ENCODE measurements at places on chromosomes 7 and 10.

GRCh38 chr7:113040849-113041248 is 45.8 kb downstream of the GPR85 start:
- no peak for DNase-seq

DNA sequence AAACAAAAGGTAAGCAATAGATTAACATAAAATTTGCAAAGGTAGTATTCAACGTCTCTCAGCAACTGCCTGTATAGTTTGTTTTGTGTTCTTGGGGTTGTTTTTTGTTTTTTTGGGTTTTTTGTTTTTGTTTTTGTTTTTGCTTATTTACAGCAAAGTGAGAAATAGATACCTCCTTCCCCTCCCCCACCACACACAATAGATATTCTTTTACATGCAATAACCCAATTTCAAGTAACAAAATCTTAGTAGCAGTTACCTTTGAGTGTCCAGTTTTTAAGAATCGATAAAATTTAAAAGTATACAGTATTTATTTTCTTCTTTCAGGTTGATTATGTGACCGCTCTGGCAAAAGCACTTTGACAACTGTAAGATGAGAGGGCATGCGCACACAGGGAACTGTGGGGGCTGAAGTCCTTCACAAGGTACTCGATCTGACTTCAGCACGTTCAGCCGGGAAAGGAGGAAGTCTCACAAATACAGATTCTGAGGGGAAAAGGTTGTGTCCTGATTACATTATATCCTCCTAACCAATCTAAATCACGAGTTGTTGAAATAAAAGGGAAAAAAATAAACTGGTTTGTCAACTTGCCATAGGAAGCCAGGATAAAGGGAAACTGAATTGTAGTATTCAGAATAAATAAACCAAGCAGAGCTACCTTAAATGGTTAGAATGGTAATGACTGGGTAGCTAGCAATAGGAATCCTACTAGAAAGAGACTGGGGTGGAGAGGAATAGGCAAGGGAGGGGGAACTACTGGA is 47.8 kb downstream of the CPEB3 start:
- no peak for DNase-seq

DNA sequence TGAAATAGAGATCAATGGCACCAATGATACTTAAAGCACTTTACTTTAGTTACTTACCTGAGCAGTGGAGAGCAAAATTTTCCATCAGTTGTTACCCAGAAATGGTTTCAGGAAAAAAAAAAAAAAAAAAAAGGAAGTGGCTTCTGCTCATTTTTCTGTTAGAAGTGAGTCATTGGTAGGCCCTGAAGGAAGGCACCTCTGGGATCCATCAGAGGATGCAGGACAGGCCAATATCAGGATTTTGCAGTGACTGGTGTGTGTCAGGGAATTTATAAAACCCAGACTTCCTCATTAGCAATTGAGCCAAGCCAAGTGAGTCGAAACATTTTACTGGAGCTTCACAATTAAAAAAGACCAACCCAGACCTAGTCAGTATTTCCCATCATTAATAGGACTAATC is 2.3 kb upstream of the SMIM30 start:
- peak; percentile 46 for DNase-seq

GRCh38 chr7:156989766-156990535 is 20.5 kb downstream of the MNX1 start:
- no peak for DNase-seq

DNA sequence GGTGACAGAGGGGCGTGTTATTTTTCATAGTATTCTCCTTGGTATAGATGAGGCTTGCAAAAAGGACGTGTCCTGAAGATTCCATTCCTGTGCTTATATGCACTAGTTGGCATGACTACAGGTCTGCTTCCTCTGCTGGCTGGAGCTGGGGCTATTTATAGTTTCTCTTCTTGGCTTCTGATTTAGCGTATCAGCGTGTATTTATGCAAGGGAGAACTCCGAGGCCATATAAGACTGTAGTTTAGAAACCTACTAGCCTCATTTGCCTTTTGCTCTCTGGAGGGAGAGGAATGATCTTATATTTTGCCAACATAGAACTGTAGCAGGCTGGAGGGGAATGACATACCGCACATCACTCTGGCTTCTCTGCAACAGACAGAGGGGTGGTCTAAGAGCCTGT is 39.7 kb downstream of the CACNB2 start:
- DNase-seq = no peak

GRCh38 chr7:83824214-83824613 is 175.3 kb upstream of the SEMA3E start:
- peak; percentile 68 for DNase-seq

GRCh38 chr10:93907059-93907458 is 13.3 kb downstream of the SLC35G1 start:
- no peak for DNase-seq

DNA sequence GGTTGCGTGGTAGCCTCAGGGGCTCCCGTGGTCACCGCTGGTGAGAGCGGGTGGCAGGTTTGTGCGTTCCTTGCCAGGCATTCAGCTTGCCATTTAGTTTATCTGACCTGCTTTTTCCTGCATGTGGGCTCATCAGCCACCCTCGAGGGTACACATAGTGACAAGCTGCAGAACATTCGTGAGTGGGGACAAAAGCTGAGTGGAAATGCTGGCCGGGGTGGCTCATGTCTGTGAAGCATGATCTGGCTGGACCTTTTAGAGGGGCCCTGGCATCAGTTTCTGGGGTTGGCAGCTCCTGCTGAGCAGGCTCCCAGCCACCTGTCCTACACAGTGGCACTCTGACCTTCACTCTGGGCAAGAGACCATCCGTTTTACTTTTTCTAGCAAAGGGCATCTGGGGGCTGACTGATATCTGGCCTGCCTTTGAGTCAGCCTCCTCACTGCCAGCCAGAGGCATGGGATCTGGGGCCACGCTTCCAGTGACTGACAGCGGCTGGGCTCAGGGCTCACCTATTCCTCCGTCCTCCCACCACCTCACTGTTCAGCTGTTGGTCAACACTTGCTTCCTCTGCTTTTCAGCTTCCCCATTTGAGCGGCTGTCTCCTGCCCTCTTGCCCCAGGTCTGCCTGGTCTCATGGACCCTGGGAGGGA is 75.0 kb downstream of the LANCL2 start:
- DNase-seq = no peak

- no peak for DNase-seq
These were observed 20.2 kb upstream of the PFKFB3 start for GRCh38 chr10:6182454-6183098.

DNA sequence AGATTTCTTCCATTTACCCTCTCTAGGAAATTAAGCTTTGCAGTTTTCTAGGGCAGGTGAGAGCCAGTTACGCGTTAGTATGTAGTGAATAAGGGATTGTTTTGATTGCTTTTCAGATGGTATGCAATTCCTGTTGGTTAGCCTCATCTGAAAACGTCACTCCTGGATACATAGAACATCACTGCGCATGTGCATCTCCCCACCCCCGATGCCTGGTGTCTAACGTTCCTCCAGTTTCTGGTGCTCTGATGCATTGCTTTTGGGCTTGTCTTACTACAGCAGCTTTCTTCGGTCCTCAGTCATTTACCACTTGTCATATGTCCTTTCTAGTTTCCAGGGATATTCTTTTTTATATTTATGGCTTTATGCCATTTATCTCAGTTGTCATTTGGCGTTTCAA is 22.5 kb downstream of the MLLT10 start:
- no peak for DNase-seq

Data from ELR (cell line).